ENCODE measurements at places on chromosomes 13 and 19.

DNA sequence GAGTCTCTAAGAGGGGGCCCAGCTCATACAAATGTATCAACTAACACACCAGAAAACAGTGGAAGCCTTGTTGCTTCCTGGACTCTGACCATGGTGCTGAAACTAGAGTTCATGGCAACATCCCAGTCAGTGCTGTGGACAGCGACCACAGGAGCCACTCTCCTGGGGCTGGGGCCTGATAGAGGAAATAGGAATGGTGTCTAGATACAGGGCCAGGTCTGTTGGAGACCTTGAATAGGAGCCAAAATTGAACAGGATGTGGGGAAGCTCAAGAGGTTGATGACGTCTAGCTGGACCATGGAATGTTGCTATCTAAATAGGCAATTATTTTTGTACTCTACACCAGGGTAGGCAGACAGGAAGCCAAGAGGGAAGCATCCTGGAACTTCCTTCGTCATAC lies 21.7 kb downstream of the LILRB4 start:
- no peak for DNase-seq

DNA sequence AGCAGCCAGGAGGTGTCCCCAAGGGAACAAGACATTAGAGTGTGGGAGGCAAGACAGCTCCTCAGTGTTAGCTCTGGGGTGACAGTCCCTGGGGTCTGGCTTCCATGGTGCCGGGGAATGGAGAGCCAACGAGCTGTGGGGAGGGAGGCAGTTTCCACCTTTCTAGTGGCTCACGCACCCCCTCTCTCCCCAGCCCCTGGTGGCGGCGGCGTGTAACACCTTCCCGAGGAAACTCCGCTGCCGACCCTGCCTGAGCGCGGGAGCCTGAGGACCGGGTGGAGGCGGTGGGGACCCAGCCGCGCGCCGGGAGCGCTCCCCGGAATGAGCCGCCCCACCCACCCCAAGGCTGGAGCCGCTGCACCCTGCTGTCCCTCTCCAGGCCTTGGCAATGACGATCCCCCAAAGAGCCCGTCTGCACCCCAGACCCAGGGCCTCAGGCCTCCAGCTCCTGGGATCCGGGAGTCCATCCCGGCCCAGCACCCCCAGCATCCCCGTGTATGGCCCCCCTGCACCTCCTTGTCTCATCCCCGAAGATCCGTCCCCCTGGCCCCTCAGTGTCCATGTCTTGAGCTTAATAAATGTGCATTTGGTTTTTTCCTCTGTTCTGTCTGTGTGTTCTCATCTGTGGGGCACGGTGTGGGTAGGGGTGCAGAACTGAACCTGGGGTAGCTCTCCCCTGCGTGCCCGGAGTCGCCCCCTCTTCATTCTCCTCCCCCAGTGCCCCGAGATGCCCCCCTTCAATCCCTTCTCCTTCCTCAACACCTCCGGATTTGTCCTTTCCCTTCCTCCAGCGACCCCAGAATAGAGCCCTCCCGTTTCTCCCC lies 622 bp upstream of the FXYD5 start:
- peak; percentile 57 for DNase-seq

- DNase-seq: no peak
These were observed 2.2 kb upstream of the IRS2 start for GRCh38 chr13:109788372-109789111.

GRCh38 chr19:3547301-3547731 lies 8.3 kb downstream of the TEKTIP1 start:
- no peak for DNase-seq

DNA sequence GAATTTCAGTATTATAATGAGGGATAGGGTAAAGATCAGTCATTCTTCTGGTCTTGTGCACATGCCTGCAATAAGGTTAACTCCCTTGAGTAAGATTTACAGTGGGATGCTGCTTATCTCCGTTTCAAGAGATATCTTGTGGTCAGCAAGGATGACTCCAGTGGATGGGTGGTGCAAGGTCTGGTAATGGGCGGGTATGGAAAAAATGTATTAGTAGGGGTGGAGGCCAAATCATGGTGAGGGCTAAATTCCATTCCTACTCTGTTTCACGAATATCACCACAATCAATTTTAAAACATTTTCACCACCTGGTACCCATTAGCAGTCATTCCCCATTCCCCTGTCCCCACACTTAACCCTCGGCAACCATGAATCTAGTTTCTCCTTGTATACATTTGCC lies 40.6 kb downstream of the CCDC122 start:
- no peak for DNase-seq

- no peak for DNase-seq
These were observed 18.3 kb downstream of the RASA3 start for GRCh38 chr13:114114006-114114640.

GRCh38 chr13:111555268-111555808 lies 234.9 kb downstream of the TEX29 start:
- no peak for DNase-seq

GRCh38 chr13:44024846-44025195 lies 145.1 kb downstream of the LACC1 start:
- no peak for DNase-seq

GRCh38 chr13:65154661-65155447 lies 2075.3 kb downstream of the PCDH9 start:
- no peak for DNase-seq

GRCh38 chr19:41601771-41602170 lies 25.1 kb downstream of the CEACAM4 start:
- no peak for DNase-seq

GRCh38 chr13:86933676-86934075 lies 737.5 kb upstream of the SLITRK5 start:
- no peak for DNase-seq

- DNase-seq: no peak
These were observed 7.9 kb downstream of the UPF1 start for GRCh38 chr19:18839465-18840287.

- no peak for DNase-seq
These were observed 101.6 kb upstream of the MYO16 start for GRCh38 chr13:108527844-108528243.

DNA sequence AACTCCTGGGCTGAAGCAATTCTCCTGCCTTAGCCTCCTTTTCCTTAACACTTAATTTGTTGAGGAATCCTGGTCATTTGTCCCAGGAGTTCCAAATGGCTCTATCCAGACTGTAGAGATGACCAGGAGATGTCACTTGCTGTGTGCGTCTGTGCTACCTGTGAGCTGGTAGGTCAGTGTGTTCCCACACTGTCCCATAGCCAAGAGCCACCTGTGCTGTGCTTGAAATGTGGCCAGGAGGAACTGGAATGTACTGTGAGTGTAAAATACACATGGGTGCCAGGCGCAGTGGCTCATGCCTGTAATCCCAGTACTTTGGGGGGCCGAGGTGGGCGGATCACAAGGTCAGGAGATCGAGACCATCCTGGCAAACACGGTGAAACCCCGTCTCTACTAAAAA lies 29.4 kb upstream of the KDM4B start:
- DNase-seq: no peak

- no peak for DNase-seq
These were observed 22.9 kb downstream of the TNFRSF19 start for GRCh38 chr13:23593148-23593547.

GRCh38 chr13:36133950-36134626 lies 2.9 kb upstream of the DCLK1 start:
- DNase-seq: no peak

- peak; percentile 74 for DNase-seq
These were observed at the start of gene ZIK1 for GRCh38 chr19:57583521-57584416. ZIK1 (plus strand) TSS chr19:57584145; CDS start chr19:57584357, 212 bp downstream.

DNA sequence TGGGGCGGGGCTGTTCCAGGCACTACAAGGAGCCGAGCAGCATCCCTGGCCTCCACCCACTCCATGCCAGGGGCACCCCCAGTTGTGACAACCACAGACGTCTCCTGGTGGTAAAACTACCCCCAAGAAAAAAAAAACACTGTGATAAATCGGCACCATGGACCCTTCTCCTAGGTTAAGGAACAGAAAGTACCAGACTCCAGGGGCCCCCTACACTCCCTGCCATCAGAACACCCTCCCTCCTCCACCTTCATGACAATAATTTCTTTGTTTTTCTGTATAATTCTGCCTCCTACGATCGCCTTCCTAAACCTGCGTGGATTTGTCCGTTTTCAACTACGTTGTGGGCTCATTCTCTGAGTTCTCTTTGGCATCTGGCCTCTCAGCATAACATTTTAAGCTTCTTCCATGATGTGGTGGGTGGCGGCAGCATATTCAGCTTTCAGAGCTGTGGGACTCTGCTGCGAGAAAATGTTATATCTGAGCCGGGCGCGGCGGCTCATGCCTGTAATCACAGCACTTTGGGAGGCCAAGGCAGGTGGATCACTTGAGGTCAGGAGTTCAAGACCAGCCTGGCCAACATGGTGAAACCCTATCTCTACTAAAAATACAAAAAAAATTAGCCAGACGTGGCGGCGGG lies 8.6 kb downstream of the TLE2 start:
- no peak for DNase-seq

GRCh38 chr13:111640476-111640875 lies 320.0 kb downstream of the TEX29 start:
- no peak for DNase-seq
